Osteocyte (in vitro differentiated cells): ENCODE measurements at places on chromosomes 1 and 21. TPM values are rescaled to one million over a fixed set of nuclear protein-coding genes. Genes with fewer than 3 reads are reported as not detected.
A peak's percentile ranks its signal among the peaks of the same experiment; 100 is the strongest.

- no peak for DNase-seq
Observed at GRCh38 chr1:113488576-113489177, 98.4 kb downstream of the MAGI3 start.

DNA sequence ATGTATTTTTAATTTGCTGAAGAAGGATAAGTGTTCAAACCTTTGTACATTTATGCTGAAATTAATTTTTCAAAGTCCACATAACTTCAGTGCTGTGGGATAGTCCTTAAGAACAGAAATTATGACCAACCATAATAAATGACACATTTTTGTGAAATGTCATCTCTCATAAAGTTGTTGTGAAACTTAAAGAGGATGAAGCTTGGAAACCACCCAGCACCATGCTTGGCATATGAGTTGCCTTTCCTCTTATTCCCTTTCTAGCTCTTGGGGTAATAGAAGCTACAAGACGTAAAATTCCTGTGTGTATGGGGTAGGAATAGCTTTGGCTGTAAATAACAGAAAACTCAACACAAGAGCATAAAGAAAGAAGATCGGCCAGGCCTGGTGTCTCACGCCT lies 18.9 kb upstream of the USP24 start:
- DNase-seq = no peak

GRCh38 chr1:8875216-8875861 lies 3.1 kb downstream of the ENO1 start:
- DNase-seq = no peak

DNA sequence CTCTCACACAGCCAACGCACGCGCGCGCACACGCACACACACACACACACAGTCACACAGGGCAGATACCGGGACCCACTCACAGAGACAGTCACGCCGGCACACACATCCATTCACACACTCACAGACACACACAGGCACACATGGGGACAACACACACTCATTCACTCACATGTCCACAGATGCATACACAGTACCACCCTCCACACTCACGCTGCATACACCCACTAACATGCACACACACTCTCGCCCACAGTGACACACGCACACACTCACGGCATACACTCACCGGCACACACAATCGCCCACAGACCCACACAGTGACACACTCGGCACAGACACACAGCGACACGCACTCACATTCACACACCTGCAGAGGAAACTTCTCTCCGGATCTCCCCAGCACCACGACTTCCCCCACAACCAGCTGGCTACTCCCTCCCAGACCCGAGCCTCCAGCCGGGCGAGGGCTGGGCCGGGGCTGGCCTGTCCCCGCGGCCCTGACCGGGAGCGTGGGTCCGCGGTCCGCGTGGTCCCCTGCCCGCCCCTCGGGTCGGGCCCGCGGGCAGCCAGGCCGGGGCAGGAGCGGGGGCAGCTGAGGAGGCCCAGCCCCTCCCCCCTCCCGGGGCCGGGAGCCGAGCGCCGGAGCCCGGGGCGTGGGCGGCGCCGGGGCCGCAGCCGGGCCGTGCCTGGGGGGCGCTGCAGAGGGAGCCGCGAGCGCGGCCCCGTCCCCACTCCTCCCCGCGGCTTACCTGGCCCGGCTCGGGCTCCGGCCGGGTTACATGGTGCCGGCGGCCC lies 552 bp downstream of the DLGAP3 start:
- DNase-seq = no peak

DNA sequence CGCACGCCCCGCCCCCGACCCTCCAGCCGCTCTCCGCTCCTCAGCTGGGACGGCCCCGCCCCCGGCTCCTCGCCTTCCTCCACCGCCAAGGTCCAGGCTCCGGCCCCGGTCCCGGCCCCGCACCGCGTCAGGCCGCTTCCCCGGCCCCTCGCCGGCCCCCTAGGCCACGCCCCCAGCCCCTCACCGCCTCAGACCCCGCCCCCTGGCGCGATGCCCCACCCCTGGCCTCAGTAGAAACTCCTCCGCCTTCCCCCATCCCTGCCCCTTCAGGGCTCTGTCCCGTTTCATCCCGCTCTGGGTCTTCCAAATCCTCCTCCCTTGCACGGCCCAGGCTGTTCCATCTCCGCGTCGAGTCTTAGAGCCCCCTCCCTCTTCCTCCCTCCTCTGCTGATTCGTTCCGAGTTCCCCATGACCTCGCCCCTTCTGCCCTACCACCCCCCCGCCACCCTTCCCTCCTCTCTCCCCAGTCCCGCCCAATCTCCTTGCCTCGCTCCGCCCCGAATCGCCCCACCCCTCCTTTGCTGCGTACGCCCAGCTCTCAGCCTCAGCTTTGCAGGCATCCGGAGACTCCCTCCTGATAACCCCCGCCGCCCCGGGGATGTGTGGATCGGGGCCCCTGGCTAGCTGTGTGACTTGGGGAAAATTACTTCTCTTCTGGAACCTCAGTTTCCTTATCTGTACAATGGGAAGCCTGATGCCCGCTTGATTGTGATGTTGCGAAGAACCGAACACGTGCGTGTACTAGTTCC lies 448 bp upstream of the ASAP3 start:
- peak; percentile 98 for DNase-seq

GRCh38 chr1:94048413-94049164 lies 72.4 kb downstream of the ABCA4 start:
- DNase-seq = no peak

- DNase-seq = no peak
Observed at GRCh38 chr21:38806942-38807284, 1.2 kb downstream of the ETS2 start.

GRCh38 chr1:203371288-203371687 lies 20.4 kb upstream of the FMOD start:
- DNase-seq = peak; percentile 62

DNA sequence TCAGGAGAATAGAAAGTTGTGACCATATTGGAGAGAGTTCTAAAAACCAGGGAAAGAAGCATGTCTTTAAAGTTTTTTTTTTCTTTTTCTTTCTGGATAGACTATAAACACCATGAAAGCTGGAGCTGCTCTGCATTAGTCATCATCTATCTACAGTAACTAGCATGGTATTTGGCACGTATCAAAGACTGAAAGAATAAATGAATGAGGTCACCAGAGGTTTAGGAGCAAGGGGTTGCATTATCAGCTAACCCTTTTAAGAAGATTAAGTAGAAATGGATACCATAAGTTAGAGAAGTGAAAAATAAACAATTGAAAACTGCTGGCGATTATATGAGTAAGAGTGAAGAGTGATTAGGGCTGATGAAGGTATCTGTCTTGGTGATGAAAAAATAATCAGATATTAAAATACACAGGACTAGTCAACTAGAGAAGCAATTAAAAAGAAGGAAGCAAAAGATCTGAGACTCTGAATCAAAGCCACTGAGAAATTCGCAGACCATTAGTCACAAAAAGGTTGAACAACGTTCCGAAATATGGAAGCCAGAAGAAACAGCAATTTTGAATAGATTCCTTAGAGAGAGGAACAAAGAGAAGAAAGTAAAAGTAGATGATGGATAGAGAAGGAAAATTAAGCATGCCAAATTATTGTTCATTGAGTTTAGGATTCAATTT lies 536.4 kb downstream of the DPYD start:
- no peak for DNase-seq

GRCh38 chr1:207072233-207072632 lies 16.4 kb upstream of the C4BPB start:
- DNase-seq = no peak

DNA sequence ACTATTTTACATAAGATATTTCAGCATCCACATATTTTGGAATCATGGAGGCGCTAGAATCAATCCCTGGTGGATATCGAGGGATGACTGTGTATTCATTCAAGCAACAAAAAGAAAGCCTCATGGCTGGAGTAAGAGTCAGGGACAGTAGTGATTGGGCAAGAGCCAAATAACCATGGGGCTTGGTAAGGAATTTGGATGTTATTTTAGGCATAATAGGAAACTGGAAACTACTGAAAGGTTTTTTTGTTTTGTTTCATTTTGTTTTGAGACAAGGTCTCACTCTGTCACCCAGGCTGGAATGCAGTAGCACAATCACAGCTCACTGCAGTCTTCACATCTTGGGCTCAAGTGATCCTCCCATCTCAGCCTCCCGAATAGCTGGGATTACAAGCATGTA lies 33.8 kb upstream of the EYA3 start:
- no peak for DNase-seq

- DNase-seq = peak; percentile 64
Observed at GRCh38 chr1:207805841-207806421, 54.1 kb downstream of the CD46 start.

GRCh38 chr1:6603238-6603914 lies 707 bp upstream of the KLHL21 start:
- DNase-seq = no peak

DNA sequence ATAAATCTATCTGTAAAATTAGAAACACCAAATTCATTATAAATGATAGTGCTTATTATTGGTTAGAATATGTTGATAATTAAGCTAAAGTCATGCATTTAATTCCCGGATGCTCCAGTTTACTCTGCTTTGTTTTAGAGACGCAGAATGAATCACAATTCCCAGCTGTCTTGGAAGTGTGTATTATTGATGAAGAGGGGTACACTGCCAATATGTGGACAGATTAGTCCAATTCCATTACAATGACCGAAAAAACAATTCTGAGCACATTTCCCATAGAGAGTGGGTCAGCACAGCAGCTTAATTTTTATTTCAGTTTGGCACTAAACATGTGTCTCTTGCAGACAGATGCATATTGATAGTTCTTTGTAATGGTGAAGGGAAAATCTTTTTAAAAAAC lies 146.7 kb downstream of the KCNT2 start:
- no peak for DNase-seq

The CHI3L2 gene
- total RNA-seq = not detected in 2 replicates

The ABCD3 gene
- total RNA-seq = 38.8 and 39.0 TPM in 2 replicates

The PPIAL4G gene
- total RNA-seq = not detected in 2 replicates
